Brain pericyte (primary cell): ENCODE measurements at places on chromosomes 1 and 21.

- DNase-seq, result no peak
Measured at GRCh38 chr1:151060657-151061421, 642 bp downstream of the MLLT11 start.

DNA sequence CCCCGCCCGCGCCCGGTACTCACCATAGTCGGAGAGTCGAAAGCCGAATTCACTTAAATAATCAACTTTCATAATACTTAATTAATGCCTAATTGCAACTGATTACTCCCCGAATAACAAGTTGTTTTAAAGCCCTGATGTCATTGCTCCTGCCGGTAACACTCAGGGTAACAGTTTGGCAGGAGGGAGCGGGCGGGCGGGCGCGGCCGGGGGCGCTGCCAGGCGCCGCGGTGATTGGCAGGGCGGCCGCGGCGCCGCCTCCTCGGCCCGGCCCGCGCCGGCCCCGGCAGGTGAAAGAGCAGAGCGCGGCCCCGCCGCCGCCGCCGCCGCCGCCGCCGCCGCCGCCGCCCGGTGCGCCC is 102.2 kb downstream of the CASZ1 start:
- no peak for DNase-seq

DNA sequence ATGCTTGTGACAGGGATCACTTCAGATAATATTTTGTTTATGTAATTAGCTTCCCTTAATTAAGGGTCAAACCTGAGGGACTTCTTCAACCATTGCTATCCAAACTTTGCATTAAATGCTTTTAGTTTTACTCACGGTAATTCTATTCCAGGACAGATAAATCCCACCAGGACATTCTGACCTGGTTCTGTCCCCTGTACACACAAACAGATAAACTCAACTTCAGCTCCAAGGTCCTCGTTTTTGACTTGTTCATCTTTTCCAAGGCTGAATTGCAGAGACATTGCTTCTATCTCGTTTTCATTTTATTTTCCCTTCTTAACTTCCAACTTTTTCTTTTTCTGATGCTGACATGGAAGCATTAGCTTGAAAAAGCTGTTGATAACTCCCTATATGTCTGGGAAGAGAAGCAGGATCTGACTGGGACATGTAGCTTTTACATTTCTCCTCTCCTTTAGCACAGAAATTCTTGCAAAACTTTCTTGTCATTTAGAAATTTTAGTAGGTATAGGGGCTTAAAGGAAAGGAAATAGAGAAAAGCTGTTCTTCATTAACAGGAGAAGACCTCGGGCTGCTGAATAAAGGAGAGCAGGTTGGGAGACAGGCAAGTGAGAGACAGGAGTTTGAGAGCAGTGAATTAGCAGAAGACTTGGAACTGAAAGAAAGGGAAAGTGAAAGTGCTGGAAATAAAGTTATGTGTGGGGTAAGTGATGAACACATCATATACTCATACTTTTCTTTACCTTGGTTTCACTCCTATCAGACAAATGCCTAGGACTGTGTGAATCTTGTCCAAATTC is 231.7 kb upstream of the B3GALT2 start:
- no peak for DNase-seq

DNA sequence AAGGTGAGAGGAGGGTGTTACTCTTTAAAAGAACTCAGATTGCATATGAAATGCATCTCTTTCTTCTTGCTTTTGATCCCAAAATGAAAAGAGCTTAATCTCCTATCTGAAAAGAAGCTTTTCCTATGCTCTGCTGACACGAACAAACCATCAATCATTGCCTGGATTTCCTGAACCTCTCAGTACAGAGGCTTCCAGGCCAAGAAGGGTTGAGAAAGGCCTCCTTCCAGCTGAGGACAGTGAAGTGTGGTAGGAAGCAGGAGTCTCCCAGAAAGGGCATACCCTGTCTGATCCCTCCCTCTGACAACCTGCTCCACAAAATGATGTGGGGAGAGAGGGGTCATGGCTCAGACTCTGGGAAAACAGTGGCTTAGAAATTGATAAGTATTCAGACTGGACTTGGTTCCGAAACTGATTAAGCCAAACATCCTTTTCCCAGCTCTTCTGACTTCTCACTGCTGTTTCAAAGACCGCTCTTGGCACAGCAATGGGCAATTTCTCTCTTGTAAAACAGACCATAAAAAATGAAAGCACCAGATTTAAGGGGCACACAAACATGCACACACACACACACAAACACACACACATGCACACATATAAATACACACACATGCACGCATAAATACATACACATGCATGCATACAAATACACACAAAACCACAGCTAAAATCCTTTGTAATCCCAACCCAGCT is 310.3 kb downstream of the SIPA1L2 start:
- no peak for DNase-seq

GRCh38 chr1:160636076-160636475 is 10.8 kb downstream of the SLAMF1 start:
- no peak for DNase-seq

GRCh38 chr1:26544126-26544525 is 14.6 kb downstream of the RPS6KA1 start:
- DNase-seq, result no peak

DNA sequence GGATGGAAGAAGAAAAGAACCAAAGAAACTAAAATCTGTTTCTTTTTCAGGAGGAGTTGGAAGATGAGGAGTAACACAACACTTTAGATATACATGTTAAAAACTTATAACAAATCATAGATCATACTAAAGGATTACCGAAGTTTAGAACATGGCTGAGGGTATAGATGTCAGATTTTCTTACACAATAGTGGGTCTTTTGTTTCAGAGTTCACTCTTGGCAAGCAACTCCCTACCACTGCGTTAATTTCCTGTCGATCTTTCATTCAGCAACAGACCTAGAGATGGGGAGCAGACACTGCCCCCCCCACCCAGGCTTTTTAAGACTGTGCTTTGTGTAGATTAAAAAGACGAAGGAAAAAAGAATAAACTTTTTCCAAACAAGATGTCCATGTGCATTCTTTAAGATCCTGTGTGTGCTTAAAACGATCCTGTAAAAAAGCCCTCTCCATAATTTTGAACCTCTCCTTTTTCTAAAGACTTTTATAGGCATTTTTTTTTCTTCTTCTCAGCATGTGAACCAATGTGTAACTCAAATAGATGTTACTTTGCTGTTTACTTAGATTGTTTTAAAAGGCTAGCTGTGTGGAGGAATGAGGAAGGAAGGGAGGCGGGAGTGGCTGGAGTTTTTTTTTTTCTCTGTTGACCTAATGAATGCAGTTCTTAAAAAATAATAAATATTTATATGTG is 50.4 kb downstream of the NFIA start:
- DNase-seq, result no peak

DNA sequence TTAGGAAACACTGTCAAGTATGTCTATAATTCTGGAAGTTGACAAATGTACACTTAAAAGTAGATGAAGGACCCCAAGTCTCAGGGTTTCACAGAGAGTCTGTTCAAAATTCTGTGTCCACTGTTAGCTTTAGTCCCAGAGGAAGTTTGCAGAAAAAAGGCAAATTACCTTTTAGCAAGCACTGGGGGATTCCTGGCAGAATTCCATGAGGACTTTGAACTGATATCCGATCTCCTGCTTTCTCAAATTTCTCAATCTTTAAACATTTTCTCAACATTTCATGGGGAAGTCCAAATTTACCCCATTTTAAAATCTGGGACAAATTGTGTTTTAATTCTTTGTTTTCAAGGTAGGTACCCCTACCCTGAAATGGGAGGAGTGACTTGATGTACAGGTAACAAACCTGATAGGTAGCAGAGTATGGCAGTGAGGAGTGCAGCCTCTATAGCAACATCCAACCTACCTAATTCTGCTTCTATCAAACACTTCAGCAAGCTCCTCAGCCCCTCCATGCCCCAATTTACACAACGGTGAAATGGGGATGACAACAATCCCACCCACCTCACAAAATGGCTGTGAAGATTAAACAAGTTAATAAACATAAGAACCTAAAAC is 344.9 kb downstream of the OMA1 start:
- no peak for DNase-seq

DNA sequence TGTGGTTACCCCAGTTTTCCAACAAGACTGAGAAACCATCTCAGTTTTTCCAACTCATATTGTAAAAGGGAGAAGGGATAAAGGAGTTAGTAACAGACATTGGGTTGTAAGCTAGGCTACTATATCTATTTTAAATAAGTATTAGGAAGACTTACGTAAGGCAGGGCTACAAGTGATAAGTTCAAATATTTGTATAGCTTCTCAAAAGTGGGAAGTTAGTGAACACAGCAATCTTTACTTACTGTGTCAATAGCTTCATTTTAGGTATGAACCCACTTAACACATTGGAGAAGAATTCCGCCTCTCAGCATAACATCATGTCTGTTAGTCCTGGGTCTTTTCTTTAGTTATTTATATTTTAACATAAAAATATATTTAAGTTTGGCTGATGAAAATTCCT is 320.1 kb downstream of the TPR start:
- no peak for DNase-seq

GRCh38 chr1:78691995-78692747 is 42.5 kb downstream of the IFI44 start:
- DNase-seq, result no peak

- no peak for DNase-seq
Measured at GRCh38 chr1:198318085-198318484, 161.3 kb downstream of the NEK7 start.

DNA sequence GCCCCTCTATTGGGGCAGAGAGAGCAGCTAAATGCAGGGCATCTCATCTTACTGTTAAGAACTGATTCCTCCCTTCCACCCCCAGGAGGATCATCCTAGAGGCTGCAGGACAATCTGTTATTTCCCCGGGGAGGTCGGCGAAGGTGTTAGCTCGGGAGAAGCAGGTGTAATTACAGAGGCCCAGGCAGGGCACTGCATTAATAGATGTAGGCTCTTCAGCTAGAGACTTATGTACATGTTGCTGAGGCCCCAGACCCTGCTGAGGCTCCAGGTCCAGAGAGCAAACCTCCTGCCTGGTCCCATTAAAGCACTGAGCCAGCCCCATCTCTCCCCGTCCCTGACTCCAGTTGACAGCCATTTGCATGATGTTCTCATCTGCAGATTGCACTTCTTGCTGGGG is 320.3 kb upstream of the VAMP3 start:
- DNase-seq, result no peak

GRCh38 chr1:13546791-13547190 is 33.0 kb upstream of the LRRC38 start:
- DNase-seq, result no peak

GRCh38 chr1:180854001-180854400 is 58.7 kb upstream of the KIAA1614 start:
- no peak for DNase-seq

DNA sequence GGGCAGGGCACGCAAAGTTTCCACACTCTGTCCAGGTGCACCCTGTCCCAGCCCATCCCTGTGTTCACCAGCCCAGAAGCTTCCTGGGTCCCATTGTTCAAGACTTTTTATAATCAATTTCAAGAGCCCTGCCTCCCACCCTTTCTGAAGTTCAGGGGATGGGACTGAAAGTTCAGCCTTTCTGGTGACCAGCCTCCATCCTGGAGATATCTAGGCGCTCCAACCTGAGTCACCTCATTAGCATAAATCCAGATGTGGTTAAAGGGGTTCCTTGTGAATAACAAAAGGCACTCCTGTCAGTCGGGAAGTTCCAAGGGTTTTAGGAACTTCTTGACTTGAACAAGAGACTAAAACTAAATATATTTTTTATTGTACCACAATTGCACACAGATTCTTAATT is 48.4 kb upstream of the RAP1A start:
- no peak for DNase-seq

GRCh38 chr1:201302163-201303152 is 19.2 kb downstream of the PKP1 start:
- DNase-seq, result no peak

DNA sequence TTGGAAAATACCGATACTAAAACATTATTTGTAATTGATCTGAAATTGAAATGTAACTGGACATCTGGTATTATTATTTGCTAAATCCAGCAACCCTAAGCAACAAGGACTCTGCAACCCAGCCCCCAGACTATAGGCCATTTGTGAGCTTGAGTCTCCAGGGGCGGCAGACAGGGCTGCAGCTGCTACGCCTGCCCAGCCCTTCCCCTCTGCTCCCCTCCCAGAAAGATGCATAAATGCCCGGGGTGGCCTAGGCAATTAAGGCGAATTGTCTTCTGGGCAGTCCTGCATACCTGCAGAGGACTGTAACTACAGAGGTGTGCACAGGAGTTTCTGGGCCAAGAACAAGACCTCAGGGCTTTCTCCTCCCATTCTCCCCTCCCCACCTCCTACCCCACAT is 41.2 kb upstream of the LBR start:
- no peak for DNase-seq

- DNase-seq, result no peak
Measured at GRCh38 chr1:39690225-39690624, 1.0 kb downstream of the HPCAL4 start.

GRCh38 chr1:9798236-9799130 is 25.3 kb downstream of the CLSTN1 start:
- no peak for DNase-seq

GRCh38 chr1:60169206-60169605 is 95.6 kb upstream of the C1orf87 start:
- no peak for DNase-seq

GRCh38 chr21:28357743-28358142 is 634.9 kb downstream of the LTN1 start:
- DNase-seq, result no peak

GRCh38 chr1:108816049-108816893 is 40.6 kb downstream of the AKNAD1 start:
- peak; percentile 76 for DNase-seq

- no peak for DNase-seq
Measured at GRCh38 chr1:211638689-211639101, 36.7 kb downstream of the NEK2 start.

DNA sequence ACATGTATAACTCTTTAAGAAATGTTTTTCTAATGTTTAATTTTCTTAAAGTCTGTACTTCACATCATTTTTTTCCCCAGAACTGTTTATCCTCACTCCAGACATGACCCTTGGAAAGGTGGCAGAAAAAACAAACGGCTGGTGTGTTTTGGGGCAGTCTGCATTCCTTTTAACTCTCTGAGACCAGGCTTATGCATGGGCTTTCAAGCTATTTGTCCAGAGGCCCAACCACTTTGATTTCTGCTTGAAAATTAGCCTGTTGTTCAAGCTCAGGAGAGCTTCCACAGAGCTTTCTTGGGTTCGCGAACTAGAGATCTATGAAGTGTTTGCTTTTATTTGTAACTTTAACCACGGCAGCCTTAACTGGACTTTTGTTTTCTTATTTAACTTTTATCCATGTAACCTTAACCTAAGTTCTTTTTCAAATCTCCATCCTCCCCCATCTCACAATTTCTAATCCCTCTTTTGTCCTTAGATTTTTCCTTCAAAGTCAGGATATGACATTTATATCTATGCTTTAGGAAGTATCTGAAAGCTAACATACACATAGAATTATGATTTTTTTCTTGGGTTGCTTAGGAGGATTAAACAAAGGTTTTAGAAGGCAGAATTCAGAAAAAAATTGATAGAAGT is 111.8 kb downstream of the FGGY start:
- no peak for DNase-seq

GRCh38 chr1:168293356-168293755 is 12.7 kb downstream of the TBX19 start:
- no peak for DNase-seq
